ENCODE measurements at places on chromosomes 3 and 15.

DNA sequence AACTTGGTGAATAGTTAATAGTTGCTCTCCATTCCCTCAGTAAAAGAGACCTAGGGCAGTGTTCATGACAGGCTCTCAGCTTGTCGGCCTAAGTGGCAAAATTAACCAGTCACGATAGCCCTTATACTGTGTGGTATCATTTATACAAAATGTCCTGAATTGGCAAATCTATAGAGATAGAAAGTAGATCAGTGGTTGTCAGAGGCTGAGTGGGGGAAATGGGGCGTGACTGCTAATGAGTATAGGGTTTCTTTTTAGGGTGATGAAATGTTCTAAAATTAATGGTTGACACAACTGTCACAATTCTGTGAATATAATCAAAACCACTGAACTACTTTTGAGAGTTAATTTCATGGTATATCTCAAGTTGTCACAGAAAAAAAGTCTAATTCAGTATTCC lies 20.9 kb downstream of the ARIH1 start:
- DNase-seq = no peak

DNA sequence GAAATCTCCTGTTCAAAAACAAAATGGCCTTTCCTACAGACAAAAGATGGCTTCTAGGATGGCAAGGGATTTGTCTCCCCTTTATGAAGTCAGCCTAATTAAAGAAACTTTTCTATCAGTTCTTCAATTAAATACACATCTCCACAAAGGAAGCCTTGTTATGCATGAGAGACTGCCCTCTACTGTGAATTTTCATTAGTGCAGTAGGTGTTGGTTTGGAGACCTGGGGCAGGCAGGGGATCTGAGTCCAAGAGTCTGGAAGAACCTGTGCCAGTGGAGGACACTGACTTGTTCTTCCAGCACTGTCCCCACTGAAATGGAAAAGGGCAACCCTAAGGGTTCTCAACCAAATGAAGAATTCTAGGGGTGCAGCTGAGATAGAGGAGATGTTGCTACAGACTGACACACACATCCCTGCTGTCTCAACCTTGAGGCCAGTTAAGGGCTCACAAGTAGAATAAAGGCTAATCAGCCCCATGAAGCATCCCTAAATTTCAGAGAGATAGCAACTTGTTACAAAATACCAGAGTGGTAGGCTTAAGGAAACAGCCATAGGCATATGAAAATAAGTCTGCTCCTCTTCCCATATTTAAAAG lies 174.0 kb upstream of the PRICKLE2 start:
- DNase-seq = no peak

DNA sequence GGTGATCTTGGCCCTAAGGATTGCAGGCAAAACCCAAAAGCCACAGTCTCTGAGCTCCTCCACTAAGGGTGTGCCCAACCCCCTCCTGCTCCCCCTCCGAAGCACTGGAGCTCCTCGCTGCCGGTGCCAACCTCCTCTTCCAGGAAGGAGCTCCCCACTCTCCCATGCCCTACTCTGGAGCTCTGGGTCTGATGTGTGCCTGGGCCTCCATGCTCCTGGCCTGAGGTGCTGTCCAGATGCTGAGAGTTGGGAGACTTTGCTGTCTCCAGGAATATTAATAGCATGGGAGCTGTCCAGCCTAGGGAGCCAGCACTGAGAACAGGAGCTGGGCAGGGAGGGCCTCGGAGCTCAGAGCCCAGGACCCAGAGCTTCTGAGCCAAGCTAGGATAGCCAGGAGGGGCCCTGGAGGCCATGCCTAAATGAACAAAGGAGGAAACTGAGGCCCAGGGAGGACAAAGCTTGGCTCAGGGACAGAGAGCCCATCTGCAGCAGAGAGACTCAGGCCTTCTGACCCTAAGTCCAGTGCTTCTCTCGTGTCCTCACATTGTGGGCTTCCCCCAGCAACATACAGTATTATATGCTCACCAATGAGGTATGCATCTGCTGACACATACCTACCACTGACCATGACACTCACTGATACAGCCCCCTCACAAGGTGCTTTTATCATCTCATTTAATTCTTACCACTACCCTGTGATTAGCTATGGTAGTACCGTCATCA lies 36.9 kb upstream of the HERC1 start:
- no peak for DNase-seq

GRCh38 chr3:37961622-37962431 lies 28.8 kb upstream of the VILL start:
- DNase-seq = no peak

DNA sequence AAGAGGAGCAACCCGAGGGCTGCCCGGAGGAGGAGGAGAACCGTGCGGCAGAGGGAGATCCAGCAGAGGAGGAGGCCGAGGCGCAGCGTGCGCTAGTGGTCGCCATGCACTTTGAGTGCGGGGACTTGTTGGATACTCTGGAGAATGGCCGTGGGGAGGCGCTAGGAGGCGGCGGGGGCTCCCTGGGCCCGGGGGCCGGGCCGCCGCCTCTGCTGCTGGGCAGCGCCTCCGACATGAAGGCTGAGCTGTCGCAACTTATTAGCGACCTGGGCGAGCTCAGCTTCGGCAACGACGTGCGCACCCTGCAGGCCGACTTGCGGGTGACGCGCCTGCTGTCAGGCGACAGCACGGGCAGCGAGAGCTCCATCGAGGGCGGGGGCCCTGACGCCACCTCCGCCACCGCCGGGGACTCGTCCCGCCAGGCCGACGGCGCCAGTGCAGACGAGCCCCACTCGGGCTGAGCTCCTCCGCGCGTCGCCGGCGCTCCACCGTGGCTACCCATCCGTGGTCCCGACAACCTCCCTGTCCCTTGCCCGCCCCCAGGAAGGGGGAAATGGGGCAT lies 2.0 kb downstream of the FAM43A start:
- DNase-seq = peak; percentile 79

DNA sequence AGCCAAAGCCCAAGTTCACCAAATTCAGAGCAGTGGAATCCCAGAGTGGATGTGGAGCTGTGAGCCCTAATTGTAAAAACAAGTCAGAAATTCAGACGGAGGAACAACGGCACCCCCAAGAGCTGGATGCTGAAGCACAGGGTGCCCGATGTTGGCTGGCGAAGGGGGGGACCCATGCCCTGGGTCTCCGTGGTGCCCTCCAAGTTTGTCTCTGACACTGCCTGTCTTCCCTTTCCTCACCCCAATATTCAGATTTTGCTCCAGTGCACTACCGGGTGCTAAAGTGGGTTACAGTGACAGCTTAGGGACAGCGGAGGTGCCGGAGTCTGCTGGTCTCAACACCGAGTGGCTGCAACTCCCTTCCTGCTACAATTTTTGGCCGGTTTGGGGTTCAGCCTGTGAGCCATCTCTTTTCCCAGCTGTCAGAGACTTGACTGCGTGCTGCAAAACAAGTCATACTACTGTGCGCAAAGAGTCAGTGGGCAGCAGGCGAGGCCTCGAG lies 6.6 kb downstream of the GRIP2 start:
- DNase-seq = no peak

DNA sequence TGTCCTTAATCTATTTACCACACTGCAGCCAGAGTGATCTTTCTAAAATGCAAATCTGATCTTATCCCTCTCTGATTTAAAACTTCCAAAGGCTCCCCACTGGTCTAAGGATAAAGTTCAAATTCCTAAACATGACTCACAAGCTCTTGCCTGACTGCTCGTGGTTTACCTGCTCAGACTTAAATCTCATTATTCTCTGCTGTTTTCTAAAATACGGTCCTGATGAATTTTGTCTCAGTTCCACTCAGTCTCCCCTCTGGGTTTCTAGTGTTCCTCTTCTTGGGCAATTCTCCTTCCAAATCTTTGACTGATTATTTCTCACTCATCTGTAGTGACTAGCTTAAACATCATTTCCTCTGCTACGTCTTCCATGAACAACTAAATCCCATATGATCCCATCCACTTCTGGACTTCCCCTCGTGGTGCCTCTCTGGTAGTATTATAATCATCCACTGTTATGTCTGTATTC lies 108.3 kb downstream of the P3H2 start:
- DNase-seq = no peak

GRCh38 chr3:154571553-154572226 lies 141.7 kb upstream of the GPR149 start:
- DNase-seq = no peak

Data from NCI-H2107 (cell line).